ENCODE measurements at places on chromosomes 4 and X. TPM values are rescaled to one million over a fixed set of nuclear protein-coding genes. Genes with fewer than 3 reads are reported as not detected.

- DNase-seq, result no peak
These were observed 2.0 kb downstream of the PRKX start for GRCh38 chrX:3711331-3711917.

DNA sequence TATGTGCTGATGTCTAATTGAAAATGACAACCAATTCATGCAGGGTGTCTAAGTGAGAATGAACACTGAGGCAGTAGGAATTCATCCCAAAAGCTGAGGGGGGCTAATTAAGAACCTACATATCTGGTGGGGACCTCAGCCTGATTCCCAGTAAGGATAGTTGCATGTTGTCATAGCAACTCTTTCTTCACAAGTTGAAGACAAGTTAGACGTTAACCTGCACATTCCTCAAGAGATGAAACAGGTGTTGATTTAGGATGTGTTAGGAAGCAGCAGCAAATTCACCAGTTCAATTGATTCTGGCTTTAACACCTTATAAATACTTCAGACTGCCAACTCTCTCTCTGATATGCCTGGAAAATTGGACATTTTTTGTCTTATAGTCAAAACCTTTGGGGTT, 7.3 kb downstream of the FNIP2 start:
- DNase-seq, result no peak

DNA sequence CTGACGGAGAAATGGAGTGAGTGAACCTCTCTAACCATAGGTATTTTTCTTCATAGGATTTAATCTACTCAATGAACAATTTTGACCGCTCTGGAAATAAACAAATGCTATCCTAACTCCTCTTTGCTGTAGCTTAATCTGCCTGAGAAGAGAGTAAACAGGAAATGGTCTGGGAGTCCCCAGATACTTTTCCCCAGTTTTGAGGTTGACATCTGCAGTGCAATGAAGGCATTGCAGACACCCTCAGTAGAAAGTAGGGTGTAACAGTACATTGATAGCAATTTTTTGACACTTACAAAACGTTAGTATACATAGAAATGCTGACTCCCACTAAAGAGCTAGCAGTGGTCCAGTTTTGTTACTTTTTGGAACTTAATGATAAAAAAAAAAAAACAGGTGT, 495.9 kb upstream of the FAM241A start:
- DNase-seq, result no peak

GRCh38 chrX:78945186-78945912, at the start of gene P2RY10:
P2RY10 (plus strand) TSS chrX:78945391; CDS start chrX:78960521, 15,130 bp downstream.
- DNase-seq, result no peak

- no peak for DNase-seq
These were observed 55.2 kb downstream of the ARHGEF6 start for GRCh38 chrX:136725441-136726104.

DNA sequence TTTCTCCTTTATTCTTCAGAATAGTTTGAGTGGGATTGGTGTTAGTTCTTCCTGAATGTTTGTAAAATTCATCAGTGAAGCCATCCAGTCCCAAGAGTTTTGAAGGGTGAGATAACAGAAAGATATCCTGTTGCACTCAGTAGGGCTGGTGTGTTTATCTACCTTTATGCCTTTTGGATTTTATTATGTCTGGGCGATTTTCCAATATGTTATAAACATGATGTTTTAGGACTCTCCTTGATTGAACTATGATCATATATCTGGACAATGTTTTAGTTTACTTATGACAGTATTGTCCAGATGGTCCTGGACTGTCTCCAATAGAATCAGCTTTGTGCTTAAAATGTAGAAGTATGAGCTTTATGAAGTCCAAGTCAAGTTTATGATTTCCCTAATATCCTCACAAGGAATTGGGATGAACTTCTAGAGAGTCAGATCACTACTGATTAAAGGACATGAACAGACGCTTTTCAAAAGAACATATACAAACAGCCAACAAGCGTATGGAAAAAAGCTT, 77.6 kb upstream of the ITM2A start:
- no peak for DNase-seq

DNA sequence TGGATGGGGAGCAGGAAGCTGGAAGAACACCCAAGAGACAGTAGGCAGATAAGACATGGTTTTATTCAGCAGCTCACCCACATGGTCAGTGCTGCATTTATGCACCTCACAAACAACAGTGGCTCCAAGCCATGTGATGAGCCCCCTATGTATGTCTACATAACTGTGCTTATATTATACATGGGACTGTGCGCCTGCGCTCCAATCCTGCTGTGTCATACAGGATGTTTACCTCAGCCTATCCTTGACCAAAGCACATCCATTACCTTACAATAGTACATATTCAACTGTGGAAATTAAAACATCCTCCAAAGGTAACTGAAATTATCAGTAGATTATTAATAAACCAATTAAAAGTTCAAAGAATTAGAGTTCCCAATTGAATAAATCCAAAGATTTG, 44.1 kb upstream of the SGMS2 start:
- no peak for DNase-seq

GRCh38 chr4:165680821-165681220, 192.2 kb upstream of the TLL1 start:
- no peak for DNase-seq

DNA sequence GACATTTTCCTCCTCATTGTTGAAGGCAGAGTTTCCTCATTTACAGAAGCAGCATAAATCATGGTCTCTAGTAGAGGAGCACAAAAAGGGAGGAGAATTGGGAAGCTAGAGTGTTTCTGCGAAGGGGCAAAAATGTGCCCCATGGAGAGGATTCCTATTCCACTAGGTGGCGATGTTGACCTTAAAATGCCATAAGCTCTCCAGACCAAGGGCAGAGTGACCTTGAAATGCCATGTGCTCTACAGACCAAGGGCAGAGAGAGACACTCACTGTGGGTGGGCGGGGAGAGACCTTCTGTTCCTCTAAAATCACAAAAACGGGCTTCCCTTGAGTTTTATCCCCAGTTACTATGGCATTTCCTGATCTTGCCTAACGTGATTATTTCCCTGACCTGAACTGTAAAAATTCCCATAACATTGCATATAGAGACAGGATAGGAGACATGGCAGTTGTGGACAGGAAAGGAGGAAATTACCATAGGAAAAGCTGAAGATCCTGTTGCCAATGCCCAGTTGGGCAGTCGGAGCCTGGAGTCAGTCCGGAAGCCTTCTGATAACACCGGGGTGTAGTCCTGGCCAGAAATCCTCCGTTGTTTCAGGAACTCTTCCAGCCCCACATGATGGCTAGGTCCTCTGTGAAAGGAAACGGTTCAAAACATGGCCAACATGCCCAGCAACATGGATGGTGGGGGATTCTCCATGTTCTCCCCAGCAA, 567.7 kb downstream of the MAGEB5 start:
- DNase-seq, result no peak

DNA sequence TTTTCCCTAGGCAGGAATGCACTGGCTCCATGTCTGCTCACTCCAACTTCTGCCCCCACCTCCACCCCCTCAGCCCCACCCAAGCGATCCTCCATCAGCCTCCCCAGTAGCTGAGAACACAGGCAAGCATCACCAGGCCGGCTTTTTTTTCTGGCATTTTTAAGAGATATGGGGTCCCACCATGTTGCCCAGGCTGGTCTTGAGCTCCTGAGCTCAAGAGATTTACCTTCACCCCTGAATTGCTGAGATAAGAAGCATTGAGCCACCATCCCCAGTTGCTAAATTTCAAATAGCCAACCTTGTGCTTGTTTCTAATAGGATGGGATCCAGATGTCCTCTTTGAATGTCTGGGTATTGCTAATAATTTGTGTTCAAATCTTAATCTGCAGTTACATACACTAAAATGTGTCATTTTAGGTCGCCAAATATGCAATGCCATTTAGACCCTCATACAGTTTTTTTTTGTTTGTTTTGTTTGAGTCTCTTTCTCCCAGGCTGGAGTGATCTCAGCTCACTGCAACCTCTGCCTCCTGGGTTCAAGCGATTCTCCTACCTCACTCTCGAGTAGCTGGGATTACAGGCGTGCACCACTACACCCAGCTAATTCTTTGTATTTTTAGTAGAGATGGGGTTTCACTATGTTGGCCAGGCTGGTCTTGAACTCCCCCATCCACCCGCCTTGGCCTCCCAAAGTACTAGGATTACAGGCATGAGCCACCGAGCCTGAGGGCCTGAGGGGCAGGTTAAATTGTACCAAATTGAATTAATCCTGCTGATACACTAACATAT, 8.8 kb downstream of the LARP7 start:
- no peak for DNase-seq

DNA sequence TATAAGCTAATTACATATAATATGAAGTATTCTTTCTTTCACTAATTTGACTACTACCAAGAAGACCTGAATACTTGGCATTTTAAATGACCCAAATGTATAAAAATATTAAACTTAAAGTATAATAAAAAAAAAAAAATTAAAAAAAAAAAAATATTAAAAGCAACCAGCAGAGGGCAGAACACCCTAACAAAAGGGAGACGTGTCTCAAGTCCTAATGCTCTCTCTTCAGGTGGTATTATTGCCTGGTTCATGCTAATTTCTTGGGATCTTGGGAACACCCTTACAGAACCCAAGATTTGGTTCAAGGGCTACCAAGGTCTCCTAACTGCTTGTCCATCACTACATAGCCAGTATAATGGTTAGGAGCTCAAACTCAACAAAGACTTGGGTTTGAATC, 754.8 kb downstream of the RAB28 start:
- no peak for DNase-seq

GRCh38 chrX:17206584-17206983, 168.4 kb upstream of the NHS start:
- no peak for DNase-seq

DNA sequence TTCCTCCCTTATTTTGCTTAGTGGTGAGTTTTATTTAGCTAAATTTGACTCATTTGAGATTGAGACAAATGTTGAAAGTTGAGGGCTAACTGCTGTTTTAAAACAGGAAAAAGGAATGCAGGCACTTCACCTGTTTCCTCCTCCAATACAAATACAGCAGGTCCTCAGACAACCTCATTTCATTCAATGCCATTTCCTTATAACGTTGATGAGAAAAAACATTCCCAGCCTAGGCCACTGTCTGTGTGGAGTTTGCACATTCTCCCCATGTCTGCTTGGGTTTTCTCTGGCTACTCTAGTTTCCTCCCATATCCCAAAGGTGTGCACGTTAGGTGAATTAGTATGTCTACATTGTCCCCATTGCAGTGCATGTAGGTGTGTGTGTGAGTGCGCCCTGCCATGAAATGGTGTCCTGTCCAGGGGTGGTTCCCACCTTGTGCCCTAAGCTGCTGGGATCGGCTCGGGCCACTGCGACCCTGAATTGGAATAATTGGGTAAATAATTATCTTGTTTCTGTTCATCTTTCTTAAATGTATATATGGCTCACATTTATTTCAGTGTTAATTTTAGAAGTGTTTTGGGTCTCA, 21.9 kb downstream of the SMAD1 start:
- no peak for DNase-seq

GRCh38 chrX:48835524-48836329, at the start of gene PCSK1N:
PCSK1N (minus strand) TSS chrX:48835610; CDS start chrX:48835532, 78 bp downstream.
- DNase-seq, result no peak

GRCh38 chr4:147847751-147848590, 116.1 kb downstream of the ARHGAP10 start:
- DNase-seq, result no peak

DNA sequence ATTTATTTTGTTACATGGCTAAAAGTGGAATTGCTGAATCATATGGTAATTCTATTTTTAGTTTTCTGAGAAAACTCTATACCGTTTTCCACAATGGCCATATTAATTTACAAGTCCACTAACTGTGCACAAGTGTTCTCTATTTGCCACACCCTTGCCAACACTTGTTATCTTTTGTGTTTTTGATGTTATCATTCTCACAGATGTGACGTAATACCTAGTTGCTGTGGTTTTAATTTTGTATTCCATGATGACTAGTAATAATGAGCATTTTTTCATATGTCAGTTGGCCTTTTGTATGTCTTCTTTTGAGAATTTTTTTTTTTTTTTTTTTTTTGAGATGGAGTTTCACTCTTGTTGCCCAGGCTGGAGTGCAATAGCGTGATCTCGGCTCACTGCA, 164.2 kb upstream of the SPANXN4 start:
- no peak for DNase-seq

DNA sequence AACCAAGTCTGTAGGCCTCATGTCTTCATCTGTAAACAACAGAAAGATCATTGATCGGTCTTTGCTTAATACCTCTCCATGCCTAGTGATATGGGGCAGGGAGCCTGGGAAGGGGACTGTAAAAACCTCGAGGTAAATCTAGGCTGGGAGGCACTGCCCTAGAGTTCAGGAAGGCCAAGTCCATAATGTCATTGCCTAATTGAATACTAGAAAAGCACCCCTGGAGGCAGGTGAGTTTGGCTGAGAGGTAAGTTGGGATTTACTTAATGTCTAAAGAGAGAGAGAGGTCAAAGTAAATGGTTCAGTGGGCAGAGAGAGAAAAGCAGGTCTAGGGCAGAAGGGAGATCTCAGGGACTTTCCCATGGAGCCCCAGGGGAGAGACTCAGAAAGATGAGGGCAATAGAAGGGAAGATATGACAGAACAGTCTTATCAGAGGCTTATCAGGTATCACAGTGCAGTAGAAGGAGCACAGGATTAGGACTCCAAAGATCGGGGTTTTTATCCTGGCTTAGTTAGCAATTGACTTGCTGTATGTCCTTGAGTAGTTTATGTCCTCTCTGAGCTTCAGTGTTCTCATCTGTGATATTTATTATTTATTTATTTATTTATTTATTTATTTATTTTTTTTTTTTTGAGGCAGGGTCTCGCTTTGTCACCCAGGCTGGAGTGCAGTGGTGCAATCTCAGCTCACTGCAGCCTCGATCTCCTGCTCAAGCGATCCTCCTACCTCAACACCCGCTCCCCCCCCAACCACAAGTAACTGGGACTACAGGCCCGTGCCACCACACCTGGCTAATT, 85.2 kb downstream of the SLC16A2 start:
- DNase-seq, result no peak

- no peak for DNase-seq
These were observed 376.6 kb upstream of the EMCN start for GRCh38 chr4:100894339-100894870.

PARM1 gene
- 25.4 TPM for total RNA-seq

OTUD5 gene
- 43.0 TPM for total RNA-seq

GABRA4 gene
- not detected for total RNA-seq

MAGEA10 gene
- not detected for total RNA-seq

CORIN gene
- total RNA-seq, result not detected

UGT2B15 gene
- total RNA-seq, result not detected

PABPC1L2A gene
- total RNA-seq, result not detected

SLC9A6 gene
- 10.9 TPM for total RNA-seq

NR0B1 gene
- total RNA-seq, result not detected
